Heart right ventricle (tissue), 16 donors: ENCODE measurements at places on chromosomes 1 and 21. TPM values are rescaled to one million over a fixed set of nuclear protein-coding genes. Genes with fewer than 3 reads are reported as not detected.
A peak's percentile ranks its signal among the peaks of the same experiment; 100 is the strongest.

DNA sequence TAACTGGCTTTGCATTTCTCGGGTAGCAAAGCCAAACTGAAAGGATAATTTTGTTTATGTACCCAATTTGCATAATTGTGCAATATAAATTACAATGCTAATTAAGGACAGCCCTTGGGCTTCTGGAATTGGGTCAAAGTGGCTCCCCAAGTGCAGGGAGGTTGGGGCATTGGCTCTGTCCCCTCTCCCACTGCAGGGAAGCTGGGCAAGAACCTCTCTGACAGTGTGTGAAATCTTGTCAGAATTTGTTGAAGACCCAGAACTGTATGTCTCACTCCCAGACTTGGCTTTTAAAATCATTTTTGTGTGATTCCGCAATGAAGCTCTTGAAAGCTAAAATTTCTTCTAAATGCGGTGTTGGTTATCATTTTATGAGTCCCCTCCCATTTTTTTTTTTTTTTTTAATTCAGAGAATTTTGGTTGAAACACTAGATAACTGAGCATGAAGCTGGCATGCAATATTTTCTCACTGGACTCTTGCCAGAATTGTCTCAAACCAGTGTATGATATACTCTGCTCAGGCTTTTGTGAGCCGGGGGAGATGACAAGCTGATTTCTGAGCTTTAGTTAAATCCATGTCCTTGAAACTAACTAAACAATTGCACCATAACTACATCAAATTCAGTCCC is 878.9 kb upstream of the CXADR start:
- no peak overlapping the region for H3K4me3 ChIP-seq
- H3K27ac ChIP-seq = no peak overlapping the region
- no peaks in the 10 kb centered on the region for H3K36me3 ChIP-seq
- no peak for DNase-seq

DNA sequence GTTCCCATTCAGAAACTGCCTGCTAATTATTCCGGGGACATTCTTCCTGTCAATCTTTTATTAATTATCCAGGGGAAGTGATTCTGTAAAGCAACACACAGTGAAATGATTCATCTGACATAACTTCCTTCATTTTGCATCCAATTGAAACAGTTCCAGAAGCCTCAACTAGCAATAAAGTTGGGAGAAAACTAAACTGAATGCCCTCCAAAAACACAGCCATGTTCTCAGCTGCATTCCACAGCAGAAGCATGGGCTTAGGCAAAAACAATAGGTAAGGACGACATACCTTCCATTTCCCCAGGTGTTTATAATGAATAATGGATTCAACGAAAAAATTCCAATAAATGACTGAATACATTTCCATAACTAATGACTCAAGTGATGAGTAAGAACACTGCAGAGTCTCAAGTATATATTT is 36.9 kb upstream of the TARBP1 start:
- H3K4me1 ChIP-seq = peaks cover 34% of the 10 kb centered on the region
- H3K36me3 ChIP-seq = no peaks in the 10 kb centered on the region
- no peak overlapping the region for H3K4me3 ChIP-seq
- no peaks in the 10 kb centered on the region for H3K27me3 ChIP-seq

GRCh38 chr1:63622849-63623566 is 29.8 kb downstream of the PGM1 start:
- H3K36me3 ChIP-seq = no peaks in the 10 kb centered on the region
- H3K4me3 ChIP-seq = no peak overlapping the region
- H3K27me3 ChIP-seq = no peaks in the 10 kb centered on the region
- DNase-seq = no peak
- H3K27ac ChIP-seq = peak overlapping the region; percentile 49

Gene TBCE
- 20.8 TPM for total RNA-seq

Gene PLPP3
- total RNA-seq = 59.4 TPM

Gene KCNN3
- total RNA-seq = 3.1 TPM

DNA sequence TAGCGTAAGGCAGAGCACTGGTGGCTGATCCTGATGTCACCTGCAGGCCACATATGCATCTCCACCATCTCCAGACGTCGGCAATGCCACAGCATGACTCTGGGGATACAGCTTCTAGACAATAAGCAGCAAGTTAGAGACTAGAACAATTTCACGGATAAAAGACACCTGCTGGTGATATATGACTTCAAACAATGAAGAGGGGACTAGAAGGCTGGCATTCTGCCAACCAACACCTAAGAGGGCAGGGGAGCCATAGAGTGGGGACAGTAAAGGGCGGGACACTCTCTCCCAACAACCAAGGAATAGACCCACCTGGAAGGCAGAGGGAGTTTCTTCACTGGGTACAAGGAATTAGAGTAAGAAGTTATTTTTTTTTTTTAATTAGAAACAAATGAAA is 126.7 kb downstream of the SIM2 start:
- no peak overlapping the region for H3K27ac ChIP-seq
- H3K4me1 ChIP-seq = no peaks in the 10 kb centered on the region
- no peak overlapping the region for H3K4me3 ChIP-seq
- no peaks in the 10 kb centered on the region for H3K36me3 ChIP-seq
- H3K27me3 ChIP-seq = no peaks in the 10 kb centered on the region

Gene IGSF9
- not detected for total RNA-seq

DNA sequence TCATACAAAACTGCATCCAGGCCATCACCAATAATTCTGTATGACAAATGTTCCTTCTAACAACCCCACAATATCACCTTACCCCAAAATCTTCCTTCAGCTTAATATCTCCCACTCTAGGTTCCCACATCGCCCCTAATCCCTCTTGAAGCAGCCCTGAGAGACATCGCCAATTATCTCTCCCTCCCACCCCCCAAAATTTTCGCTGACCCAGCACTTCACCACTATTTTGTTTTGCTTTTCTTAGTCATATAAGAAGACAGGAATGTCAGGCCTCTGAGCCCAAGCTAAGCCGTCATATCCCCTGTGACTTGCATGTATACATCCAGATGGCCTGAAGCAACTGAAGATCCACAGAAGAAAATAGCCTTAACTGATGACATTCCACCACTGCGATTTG is 126.3 kb downstream of the ADGRL4 start:
- H3K4me3 ChIP-seq = no peak overlapping the region
- no peaks in the 10 kb centered on the region for H3K36me3 ChIP-seq
- no peak overlapping the region for H3K27ac ChIP-seq

GRCh38 chr1:99218999-99219398 is 45.3 kb upstream of the PLPPR4 start:
- no peaks in the 10 kb centered on the region for H3K36me3 ChIP-seq
- H3K4me3 ChIP-seq = no peak overlapping the region
- DNase-seq = no peak
- no peaks in the 10 kb centered on the region for H3K27me3 ChIP-seq
- no peaks in the 10 kb centered on the region for H3K4me1 ChIP-seq

- peak overlapping the region; percentile 57 for H3K27ac ChIP-seq
- no peak overlapping the region for H3K4me3 ChIP-seq
- peak; percentile 49 for DNase-seq
These were observed 8.3 kb downstream of the FAM229A start for GRCh38 chr1:32353886-32354570.

- no peak overlapping the region for H3K4me3 ChIP-seq
- no peaks in the 10 kb centered on the region for H3K27me3 ChIP-seq
- H3K36me3 ChIP-seq = no peaks in the 10 kb centered on the region
- H3K27ac ChIP-seq = no peak overlapping the region
These were observed 1.8 kb upstream of the KIF1B start for GRCh38 chr1:10208537-10208936.

DNA sequence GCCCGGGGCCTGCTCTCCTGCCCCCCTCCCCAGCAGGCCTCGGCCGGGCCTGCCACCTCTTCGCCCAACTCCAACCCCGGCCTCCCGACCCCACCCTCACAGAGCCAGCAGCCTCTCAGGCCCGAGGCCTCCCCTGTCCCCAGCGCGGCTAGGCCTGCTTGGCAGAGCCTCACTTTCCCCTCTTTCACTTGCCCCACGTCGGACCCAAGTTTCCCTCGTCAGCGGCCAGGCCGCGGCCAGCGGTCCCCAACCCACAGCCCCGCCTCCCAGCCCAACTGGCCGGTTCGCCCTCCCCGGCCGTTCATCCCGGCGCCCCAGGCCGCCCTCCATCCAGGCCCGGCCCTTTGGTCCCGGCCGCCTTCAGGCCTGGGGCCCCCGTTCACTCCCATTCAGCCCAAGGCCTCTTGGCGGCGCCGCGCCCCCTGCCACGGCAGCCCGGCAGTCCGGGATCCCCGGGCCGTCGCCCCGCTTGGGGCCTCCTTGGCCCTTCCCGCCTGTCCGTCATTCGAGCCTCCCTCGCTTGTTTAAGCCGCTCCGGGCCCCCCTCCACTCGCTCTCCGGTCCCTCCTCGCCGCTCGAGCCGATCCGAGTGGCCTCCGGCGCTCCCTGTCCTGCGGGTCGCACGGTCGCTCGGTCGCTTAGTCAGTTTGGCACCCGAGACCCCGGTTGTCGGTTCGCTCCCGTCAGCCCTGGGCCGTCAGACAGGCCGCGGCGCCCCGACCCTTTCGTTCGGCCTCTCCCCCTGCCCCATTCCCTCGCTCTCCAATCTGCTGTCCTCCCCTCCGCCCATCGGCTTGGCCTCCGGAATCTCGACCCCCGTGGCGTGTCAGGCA is 1.4 kb downstream of the LRRC41 start:
- H3K27ac ChIP-seq = peak overlapping the region; percentile 96
- peak overlapping the region; percentile 79 for H3K4me3 ChIP-seq
- no peaks in the 10 kb centered on the region for H3K27me3 ChIP-seq
- H3K36me3 ChIP-seq = peaks cover 13% of the 10 kb centered on the region
- DNase-seq = peak; percentile 60

- DNase-seq = no peak
- no peak overlapping the region for H3K27ac ChIP-seq
- H3K36me3 ChIP-seq = no peaks in the 10 kb centered on the region
- H3K4me1 ChIP-seq = no peaks in the 10 kb centered on the region
These were observed 273.4 kb upstream of the BEND5 start for GRCh38 chr1:49050041-49050440.

Gene AVPR1B
- total RNA-seq = not detected

- no peak overlapping the region for H3K4me3 ChIP-seq
- H3K27me3 ChIP-seq = no peaks in the 10 kb centered on the region
- DNase-seq = no peak
- H3K36me3 ChIP-seq = no peaks in the 10 kb centered on the region
- no peak overlapping the region for H3K27ac ChIP-seq
These were observed 46.2 kb upstream of the GPR153 start for GRCh38 chr1:6307099-6307498.
